ENCODE measurements at places on chromosomes 6 and 20. TPM values are rescaled to one million over a fixed set of nuclear protein-coding genes. Genes with fewer than 3 reads are reported as not detected.

The UFL1 gene
- polyA plus RNA-seq, result 15.6 TPM

The MCCD1 gene
- not detected for polyA plus RNA-seq

The CALHM5 gene
- 3.2 TPM for polyA plus RNA-seq

The FAM83B gene
- not detected for polyA plus RNA-seq

The DOK5 gene
- polyA plus RNA-seq, result 5.7 TPM
